ENCODE measurements at places on chromosomes 11 and 22.

GRCh38 chr22:32465661-32466060 is 1.4 kb upstream of the BPIFC start:
- no peak for DNase-seq

DNA sequence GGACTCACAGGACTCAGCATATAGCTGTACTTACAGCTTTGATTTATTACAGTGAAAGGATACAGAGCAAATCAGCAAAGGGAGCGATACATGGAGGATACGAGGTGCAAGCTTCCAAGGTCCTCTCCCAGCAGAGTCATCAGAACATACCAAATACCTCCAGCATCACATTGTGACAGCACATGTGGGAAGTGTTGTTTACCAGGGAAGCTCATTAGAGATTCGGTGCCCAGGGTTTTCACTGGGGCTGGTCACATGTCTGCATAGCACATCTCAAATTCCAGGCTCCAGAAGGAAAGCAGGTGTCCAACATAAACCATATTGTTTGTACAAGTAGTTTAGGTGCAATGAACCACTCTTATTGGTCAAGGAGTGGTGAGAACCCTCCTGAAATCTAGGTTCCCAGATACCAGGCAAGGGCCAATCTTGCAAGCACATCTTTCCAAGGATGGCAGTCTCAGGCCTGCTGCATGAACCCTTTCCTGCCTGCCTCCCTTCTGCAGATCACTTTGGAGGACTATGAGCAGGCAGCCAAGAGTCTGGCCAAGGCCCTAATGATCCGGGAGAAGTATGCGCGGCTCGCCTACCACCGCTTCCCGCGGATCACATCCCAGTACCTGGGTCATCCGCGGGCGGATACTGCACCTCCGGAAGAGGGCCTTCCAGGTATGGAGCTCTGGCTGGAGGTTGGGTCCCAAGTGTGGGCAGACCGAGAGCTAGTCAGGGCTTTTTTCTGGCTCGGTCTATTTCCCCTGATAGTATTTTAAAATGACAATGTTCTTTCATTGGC is 26.7 kb downstream of the AMPD3 start:
- DNase-seq, result no peak

- DNase-seq, result no peak
Measured at GRCh38 chr11:116472651-116473050, 300.1 kb downstream of the BUD13 start.

DNA sequence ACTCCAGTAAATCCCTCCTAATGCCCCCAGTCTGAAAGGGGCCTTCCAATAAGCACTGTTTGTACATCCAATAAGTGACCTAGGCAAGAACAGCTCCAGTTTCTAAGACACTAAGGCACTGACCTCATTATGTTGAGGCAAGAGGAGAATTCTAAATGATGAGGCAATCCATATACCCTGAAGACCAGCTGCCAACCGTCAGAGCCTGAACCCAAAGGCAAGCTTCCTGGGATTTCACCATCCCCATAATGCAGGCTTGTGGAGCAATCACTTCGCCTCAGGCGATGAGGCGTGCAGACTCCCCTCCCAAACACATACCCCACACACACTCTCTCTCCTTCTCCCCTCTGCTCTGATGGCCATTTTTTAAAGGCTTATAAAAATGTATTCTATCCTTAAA is 49.5 kb downstream of the LGR4 start:
- no peak for DNase-seq

GRCh38 chr11:50333861-50334260 is 301.2 kb downstream of the OR4C45 start:
- no peak for DNase-seq

DNA sequence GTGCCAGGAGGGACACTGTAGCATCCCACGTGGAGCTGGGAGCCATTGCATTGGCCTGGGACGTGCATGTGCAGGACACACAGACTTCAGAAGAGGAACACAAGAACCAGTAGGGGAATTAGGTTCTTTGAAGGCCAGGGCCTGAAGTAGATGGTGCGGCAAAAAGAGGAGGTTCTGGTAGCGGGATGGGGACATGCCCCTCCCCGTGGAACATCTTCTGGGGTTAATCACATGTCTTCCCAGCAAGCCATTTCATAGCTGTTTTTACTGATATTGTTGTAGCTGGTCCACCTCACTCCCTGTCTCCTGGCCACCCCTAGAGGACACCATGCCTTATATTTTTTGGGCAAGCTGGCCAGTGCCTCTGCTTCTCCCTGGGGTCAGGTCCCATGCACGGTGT is 74.3 kb downstream of the SCN3B start:
- no peak for DNase-seq

DNA sequence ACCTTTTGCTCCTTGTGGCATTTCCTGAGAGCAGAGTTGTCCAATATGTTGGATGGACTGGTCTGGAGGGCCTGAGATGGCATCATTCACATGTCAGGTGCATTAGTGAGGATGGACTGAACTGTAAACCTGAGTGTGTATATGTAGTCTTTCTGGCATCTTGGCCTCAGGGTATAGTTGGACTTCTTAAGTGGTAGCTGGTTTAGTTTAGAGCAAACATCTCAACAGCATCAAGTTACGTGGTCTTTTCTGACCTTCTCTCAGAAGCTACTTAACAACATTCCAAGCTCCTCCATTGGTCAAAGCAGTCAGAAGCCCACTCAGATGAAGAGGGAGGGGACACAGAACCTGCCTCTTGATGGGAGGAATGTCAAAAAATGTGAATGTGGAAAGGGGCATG is 829.9 kb downstream of the METTL15 start:
- DNase-seq, result no peak

- no peak for DNase-seq
Measured at GRCh38 chr22:37545703-37546436, 14.4 kb upstream of the CDC42EP1 start.

GRCh38 chr22:29190051-29190450 is 15.6 kb upstream of the EMID1 start:
- no peak for DNase-seq

GRCh38 chr11:78277314-78277994 is 88.7 kb downstream of the USP35 start:
- DNase-seq, result no peak

DNA sequence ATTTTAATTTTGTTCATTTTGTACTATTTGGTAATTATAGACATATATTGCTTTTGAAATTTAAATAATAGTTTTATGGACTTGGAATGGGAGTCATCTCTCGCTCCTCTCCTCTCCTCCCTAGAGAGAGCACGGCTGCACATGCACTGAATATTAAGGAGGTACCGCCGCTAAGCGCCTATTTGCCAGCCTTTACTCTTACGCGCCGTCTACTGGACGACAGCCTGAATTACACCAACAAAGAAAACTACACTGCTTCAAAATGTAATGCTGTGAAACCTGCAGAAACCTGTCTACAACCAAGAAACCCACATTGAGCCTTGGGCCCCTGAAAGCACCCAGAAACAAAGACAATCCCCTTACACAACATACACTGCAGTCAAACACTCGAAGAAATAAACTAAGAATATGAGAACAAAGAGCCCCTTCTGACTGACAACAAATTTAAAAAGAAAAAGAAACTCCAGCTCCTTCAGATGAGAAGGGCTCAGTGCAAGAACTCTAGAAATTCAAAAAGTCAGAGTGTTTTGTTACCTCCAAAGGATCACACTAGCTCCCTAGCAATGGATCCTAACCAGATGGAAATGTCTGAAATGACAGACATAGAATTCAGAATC is 737.2 kb downstream of the LRRC4C start:
- no peak for DNase-seq

GRCh38 chr11:80816454-80816847 is 1375.6 kb upstream of the TENM4 start:
- no peak for DNase-seq

DNA sequence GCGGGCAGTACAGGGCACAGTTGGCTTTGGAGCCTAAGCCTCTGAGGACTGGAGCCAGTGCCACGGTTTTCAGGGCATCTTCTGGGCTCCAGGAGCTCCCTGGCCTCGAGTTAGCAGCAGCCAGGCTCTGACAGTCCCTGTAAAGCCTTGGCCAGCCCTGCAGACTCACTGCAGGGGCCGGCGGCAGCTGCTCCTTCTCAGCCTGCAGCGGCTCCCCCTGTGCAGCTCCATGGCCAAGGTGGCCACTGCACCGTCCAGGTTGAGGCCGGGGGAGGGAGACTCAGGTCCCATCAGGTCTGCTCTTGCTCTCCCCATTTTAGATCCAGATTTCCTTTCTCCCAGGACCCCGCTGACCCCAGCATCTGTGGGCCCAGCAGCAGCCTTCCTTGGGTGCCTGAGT is 1461.1 kb downstream of the BRD1 start:
- DNase-seq, result no peak

- peak; percentile 58 for DNase-seq
Measured at GRCh38 chr11:125433454-125434121, 62.5 kb downstream of the FEZ1 start.

DNA sequence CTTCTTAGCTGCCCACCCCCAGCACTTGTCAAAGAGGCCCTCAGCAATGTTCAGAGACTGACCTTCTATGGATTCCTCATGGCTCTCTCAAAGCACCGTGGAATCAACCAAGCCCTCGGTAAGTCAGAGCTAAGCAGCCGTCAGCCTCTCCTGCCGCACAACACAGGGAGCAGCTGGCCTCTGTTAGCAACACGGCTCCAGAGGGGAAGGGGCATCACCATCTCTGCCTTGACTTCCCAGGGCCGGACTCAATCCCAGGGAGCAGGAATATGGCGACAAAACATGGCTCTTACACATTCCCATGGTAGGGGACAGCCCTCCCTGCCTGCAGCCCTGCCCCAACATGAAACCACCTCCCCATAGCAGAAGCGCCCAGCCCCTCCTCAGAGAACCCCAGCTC is 18.9 kb downstream of the ARFGAP2 start:
- DNase-seq, result no peak

DNA sequence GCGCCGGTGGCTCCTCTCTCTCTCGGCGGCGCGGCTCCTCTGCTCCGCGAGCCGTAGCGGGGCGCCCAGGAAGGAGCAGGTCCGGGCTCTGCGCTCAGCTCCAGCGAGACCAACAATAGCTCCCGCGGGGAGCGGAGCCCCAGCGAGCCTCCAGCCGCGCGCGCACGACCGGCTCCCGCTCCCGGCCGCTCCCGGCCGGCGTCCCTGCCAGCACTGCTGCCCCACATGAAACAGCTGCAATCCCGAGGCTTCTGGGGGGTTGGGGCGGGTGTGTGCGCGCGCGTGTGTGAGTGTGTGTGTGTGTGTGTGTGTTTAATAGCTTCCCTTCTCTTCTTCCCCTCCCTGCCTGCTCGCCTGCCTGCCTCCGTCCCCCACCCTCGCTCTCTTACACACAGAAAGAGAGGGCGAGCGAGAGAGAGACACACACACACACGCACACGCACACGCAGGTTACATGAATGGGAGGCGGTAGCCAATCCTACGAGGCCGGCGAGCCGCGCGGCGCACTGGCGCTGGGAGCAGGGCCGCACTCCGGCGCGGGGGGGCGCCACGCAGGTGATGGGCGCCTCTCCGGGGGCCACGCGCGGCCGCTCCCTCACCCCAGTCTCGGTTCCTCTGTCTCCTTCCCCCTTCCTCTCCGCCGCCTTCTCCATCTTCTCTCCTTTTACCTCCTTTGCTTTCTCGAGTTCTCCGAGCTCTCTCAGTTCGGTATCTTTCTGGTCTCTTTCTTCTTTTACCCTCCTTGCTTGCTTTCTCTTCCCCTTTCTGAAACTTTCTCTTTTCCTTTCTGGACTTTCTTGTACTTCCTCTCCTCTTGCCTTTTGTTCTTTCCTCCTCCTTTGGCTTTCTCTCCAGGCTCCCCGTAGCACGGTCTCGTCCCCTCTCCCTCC is at the start of gene TENM4:
Gene TENM4, minus strand, starts transcription at position 460 of the 890 bp plus-strand sequence. CDS start 371,086 bp downstream, outside the sequence.
- peak; percentile 75 for DNase-seq

- DNase-seq, result no peak
Measured at GRCh38 chr22:19644314-19645223, 69.7 kb upstream of the SEPTIN5 start.

DNA sequence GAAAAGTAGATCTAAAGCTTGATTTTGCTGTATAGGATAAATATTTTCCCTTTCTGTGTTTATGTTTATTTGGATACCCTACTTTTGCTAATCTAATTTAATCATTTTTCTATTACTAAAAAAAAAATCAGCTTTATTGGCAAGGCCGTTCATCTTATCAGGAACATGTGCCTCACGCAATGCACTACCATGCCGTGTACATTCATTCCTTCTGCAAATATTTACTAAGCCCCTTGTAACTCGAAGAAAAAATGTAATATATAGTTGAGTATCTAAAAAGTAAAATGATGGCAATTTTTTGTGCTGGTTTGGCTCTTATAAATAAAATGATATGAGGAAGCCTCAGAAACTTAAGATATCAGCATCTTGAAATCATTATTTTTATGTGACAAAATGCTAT is 8.9 kb downstream of the UVRAG start:
- no peak for DNase-seq

GRCh38 chr11:49851511-49851910 is 100.7 kb upstream of the OR4C13 start:
- DNase-seq, result no peak

DNA sequence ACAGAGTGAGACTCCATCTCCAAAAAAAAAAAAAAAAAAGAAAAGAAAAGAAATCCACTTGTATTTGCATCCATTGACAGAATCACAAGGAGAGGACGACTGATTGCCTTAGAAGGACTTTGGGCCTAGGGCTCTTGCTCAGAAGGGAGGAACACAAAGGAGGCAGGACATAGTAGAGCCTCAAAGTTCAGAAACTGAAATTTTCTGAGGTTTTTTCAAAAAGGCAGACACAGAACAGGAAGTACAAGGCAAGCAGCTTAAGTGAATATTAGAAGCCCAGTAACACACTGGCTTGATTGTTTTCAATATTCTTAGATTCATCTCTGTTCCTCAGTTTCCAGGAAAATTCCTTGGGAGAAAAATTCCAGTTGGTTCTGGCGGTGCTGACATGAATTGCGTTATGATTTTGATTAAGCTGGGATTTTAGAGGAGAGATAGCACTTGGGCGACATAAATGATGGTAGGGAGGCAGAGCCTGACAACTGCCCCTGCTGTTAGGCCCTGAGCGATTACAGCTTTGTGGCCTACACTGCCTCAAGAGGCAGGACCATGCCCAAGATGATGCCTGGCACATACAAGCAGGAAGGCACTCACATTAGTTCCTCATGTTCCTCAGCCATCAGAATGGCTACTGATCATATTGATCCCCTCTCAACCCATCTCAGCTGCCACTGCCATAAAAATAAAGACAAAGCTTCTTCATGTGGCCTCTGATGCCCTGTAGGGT is 15.3 kb downstream of the CLPB start:
- DNase-seq, result no peak

- DNase-seq, result no peak
Measured at GRCh38 chr11:126594921-126595367, 239.5 kb downstream of the ST3GAL4 start.

DNA sequence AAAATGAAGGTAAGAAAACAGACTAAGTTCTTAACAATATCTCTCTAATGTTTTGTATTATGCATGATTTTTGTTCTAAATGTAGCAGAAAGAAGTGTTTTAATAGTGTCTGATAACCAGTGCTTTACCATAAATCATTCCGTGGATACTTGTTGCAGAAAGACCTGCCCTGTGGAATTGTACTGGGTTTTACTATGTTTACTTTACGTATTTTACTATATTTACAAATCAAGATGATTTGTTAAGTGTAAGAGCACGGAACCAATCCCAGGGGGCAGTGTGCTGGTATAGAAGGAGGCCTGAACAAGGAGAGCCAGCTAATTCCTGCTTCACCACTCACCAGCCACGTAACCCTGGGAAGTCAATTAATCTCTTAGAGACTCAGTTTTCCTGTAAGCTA is 1.4 kb downstream of the HTR3B start:
- no peak for DNase-seq

- DNase-seq, result peak; percentile 17
Measured at GRCh38 chr11:119795231-119795630, 66.2 kb upstream of the NECTIN1 start.

All from anterior cingulate cortex (tissue), 58 donors.